ENCODE measurements at places on chromosomes 12 and 14.

DNA sequence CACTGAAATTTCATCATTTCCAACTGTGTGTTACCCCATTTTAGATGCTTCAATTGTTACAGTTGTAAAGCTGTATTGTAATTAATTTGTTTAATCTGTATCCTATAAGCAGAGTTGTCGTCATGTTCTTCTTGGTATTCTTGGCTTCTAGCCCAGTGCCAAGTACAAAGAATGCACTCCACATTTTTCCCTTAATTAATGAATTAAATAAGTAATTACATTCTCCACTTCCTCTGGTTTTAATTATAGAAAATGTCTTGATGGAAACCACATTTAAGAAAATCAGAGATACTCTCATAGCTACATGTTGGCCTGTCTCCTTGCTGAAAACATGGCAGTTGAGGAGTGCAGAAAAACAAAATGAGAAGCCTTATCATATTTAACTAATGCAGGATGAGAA is 746 bp downstream of the DNAI7 start:
- DNase-seq: no peak

- no peak for DNase-seq
Observed at GRCh38 chr12:93425736-93426411, 15.9 kb downstream of the UBE2N start.

GRCh38 chr12:93226361-93226760 is 151.4 kb upstream of the NUDT4 start:
- no peak for DNase-seq

DNA sequence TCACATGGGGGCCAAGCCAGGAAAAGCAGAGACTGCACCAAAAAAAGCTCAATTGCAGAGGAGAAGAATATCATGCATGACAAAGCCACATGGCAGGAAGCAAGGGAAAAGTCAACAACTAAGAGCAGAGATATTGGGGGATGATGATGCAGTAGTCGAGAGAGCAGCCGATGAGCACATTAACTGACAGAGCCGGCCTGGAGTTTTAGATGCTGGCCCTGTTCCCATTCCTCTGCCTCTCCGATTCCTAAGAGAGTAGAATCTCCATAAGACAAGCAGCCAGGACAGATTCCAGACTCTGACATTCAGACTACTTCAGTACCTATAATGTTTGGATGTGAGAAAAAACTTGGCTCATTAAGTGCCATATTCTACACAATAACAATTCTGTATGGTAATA is 155.9 kb downstream of the KCNH5 start:
- no peak for DNase-seq

GRCh38 chr14:100950024-100950423 is 46.5 kb upstream of the RTL1 start:
- no peak for DNase-seq

DNA sequence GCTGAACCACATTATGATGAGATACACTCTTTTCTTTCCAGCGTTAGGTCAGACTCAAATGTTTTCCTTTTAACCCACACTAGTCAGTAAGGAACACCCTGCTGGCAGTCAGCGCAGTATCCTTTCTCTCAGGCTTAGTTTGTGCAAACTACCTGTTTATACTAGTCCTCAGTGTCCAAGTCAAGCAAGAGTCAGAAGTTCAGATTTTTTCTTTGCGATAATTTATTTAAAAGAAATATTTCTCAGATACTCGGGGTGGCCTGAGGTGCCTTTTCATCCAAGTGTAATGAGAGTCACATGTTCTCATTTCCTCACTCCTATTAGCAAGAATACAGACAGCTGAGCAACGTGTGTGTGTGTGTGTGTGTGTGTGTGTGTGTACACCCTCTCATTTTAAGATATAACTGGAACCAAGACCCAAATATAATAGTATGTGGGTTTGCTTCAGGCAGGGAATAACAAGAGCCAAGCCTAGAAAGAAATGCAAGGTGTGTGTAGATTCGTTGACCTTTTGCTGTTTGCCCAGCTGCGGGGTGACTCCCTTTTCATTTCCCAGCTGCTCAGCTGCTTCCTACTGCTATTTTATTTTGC is 182.7 kb downstream of the KICS2 start:
- no peak for DNase-seq

- DNase-seq: no peak
Observed at GRCh38 chr14:95352481-95352880, 32.8 kb upstream of the CLMN start.

DNA sequence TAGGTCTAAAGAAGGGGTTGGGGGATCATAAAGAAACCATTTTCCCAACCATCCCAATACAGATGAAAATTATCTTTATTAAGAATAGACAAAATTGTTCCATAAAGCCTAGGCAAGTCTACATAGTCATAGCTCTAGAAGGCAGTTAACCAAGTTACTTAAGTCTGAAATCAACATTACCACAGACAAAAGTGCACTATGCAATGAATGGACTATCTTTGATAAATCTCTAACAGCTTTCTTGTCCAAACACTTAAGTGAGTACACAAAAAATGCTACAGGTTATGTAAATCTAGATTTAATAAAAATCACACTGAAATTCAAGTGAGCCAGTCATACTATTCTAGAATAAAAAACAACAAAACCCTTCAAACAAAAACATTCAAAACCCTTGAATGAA is 87.0 kb upstream of the GPHB5 start:
- DNase-seq: no peak

DNA sequence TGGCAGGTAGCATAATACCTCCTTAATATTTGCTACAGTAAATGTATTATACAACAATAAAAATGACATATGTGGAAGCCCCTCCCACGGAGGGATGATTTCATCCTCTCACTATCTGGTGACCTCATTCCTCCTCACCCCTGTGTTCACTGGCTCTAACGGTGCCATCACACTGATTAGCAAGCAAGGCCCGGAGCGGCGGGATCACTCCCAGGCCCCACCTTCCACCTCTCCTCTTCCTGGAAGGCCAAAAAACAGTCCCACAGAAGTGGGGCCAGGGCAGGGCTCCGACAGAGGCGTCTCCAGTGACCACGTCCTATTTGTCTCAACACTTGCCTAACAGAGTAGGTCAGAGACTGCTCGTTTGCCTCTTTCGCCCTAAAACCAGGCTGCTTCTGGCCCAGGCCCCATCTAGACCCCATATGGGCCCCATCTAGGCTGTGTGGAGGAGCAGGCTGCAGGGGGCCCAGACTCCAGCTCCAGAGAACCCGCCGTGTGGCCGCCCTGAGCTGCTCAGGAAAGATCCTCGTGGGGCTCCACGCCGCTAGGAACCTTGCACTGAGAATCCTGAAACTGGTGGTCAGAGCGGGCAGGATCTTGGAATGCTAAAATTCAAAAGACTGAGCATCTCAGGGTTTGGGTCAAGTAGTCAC is 3.7 kb downstream of the SELPLG start:
- no peak for DNase-seq

DNA sequence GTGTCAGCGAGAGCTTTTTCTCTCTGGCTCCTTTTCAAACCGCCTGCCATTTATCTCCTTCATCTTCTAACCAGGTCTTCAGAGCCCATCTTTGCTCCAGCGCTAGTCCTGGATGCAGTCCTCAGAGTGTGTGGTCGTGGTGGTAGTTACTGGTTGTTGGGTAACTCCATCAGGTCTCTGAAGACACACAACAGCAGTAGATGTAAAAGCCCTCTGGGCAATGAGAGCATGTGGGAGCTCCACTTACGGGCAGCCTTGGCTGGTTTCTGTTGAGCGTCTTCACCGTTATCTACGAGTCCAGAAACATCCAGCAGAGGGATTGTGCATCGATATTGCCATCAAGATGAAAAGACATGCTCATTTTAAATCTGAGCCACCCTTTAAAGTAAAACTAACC is 61.2 kb downstream of the FBXL14 start:
- DNase-seq: no peak

DNA sequence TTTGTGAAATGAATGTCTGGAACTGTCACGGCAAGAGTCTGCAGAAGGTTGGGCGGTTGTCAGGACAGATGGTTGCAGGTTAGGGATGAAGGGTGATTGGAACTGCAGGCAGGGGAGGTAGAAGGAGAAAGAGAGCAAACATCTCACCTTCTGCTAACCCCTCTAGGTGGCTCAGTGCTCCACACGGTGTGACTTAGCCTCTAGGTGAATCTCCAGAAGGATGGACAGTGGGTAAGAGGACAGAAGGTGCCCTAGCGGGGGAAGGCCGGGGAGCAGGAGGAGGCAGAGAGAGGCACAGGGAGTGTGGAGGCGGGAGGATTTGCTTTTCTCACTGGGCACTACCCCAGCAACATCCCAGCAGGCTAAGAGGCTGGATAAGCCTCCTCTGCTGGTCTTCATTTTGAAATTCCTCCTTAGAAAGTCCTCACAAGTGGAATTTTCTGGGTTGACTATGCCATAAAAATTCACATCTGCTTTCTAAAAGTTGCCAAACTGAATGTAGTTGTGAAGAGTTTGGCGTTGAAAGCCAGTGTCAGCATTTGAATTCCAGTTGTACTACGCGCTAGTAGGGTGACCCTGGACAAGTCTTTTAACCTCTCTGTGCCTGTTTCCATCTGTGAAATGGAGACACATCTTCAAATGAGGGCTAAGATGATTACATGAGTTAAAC is 10.7 kb upstream of the GPR68 start:
- DNase-seq: no peak

GRCh38 chr12:59383079-59383822 is 212.6 kb upstream of the SLC16A7 start:
- no peak for DNase-seq

DNA sequence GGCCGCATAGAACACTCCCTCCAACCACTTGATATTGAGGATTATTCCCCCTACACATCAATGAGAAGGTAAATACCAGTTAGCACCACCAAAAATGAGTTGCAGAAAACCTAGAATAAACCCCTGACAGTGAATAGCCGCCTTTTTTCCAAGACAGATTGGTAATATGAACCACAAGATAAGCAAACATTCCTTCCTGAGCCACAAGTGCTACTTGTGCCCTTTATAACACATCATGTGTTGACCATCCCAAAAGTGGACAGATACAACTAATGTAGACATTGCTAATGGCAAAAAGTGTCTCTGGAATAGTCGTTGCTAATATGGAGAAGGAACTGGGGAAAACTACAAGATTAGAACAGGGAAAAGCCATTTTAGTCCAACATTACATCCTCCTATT is 17.2 kb downstream of the NOXRED1 start:
- no peak for DNase-seq

- DNase-seq: no peak
Observed at GRCh38 chr12:73863546-73863945, 674.1 kb upstream of the ATXN7L3B start.

DNA sequence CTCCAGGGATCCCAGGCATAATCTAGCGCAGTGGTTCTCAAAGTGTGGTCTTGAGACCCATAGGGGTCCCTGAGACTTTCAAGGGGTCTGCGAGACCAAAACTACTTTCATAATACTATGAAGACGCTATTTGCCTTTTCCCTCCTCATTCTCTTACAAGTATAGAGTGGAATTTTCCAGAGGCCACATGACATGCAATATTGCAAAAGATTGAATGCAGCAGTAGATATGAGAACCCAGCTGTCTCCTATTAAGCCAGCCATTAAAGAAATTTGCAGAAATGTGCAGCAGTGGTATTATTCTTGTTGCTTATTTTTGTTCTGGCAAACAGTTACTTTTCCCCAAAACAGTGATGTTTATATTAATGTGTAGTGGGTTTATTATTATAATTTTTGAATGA is 62.8 kb downstream of the VWF start:
- no peak for DNase-seq

GRCh38 chr12:116545936-116546335 is 13.2 kb upstream of the MAP1LC3B2 start:
- no peak for DNase-seq

- DNase-seq: no peak
Observed at GRCh38 chr14:61419201-61419600, 97.8 kb downstream of the PRKCH start.

- DNase-seq: no peak
Observed at GRCh38 chr12:108645686-108646599, 12.2 kb upstream of the SELPLG start.

DNA sequence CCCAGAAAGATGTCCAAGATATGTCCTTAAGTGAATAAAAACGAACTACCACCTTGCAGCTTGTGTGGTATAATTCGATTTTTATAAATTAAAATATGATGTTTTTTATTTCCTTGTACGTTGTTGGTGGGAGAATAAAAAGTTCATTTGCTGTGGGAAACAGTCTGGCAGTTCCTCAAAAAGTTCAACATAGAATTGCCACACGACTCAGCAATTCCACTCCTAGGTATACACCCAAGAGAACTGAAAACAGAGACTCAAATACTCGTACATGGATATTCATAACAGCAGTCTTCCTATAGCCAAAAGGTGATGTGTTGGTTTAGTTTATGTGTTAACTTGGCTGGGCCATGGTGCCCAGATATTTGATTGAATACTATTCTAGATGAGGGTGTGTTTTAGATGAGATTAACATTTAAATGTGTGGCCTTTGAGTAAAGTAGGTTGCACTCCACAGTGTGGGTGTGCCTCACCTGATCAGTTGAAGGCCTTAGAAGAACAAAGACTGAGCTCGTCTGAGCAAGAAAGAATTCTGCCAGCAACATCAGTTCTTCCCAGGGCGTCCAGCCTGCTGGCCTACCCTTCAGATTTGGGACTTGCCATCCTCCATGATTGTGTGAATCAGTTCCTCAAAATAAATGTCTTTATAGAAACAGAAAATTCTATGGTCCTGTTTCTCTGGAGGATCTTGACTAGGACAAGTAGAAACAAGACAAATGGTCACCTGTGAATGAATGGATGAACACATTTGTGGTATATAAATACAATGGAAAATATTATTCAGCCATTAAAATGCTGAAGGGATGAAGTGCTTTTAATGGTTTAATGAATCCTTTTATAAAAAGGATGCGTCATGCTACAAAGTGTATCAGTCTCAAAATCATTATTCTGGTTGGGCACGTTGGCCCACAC is 5.1 kb upstream of the DENR start:
- DNase-seq: no peak
